ENCODE measurements at places on chromosomes 3 and 15. TPM values are rescaled to one million over a fixed set of nuclear protein-coding genes. Genes with fewer than 3 reads are reported as not detected.
A peak's percentile ranks its signal among the peaks of the same experiment; 100 is the strongest.

GRCh38 chr3:186782542-186783057 lies 777 bp upstream of the EIF4A2 start:
- no peaks in the 10 kb centered on the region for H3K27me3 ChIP-seq
- peak overlapping the region; percentile 99 for H3K27ac ChIP-seq
- peaks cover 45% of the 10 kb centered on the region for H3K36me3 ChIP-seq
- peaks cover 24% of the 10 kb centered on the region for H3K4me1 ChIP-seq
- DNase-seq = no peak
- H3K4me3 ChIP-seq = peak overlapping the region; percentile 97

GPR62 gene
- not detected for total RNA-seq

DNA sequence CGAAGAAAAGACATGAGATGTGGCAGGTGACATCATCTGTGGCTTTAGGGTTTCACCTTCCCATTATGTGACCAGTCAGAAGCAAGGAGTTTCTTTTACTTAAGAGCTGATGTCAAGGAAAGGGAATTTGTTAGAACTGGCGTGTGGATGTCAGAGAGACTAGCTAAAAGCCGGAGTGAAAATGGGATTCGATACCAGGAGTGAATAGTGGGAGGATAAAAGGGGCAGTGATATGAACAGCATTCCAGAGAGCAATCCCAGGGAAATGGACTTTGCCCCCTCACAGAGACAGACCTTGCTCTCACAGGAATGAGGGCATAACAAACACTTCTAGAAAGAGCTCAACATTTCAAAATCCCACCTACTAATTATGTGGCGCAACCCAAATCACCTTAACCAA lies 5.9 kb upstream of the FMN1 start:
- H3K27me3 ChIP-seq = peaks cover 10% of the 10 kb centered on the region
- H3K4me1 ChIP-seq = peaks cover 25% of the 10 kb centered on the region
- no peak overlapping the region for H3K27ac ChIP-seq
- no peaks in the 10 kb centered on the region for H3K36me3 ChIP-seq
- no peak overlapping the region for H3K4me3 ChIP-seq

DNA sequence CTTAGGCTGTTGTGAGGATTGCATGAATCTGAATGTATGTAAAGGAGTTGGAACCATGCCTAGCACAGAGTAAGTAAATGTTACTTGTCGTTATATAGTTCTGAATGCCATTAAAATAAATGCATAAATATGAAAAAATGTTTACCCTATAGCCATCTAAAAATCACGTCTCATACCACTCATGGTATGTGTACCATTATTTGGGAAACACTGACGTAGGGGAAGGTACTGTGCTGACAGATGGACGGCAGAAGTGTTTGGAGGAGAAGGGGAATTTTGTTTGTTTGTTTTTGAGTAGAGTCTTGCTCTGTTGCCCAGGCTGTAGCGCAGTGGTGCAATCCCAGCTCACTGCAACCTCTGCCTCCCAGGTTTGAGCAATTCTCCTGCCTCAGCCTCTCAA lies 30.5 kb upstream of the PDZRN3 start:
- no peaks in the 10 kb centered on the region for H3K4me1 ChIP-seq
- no peak overlapping the region for H3K27ac ChIP-seq
- no peaks in the 10 kb centered on the region for H3K27me3 ChIP-seq
- H3K36me3 ChIP-seq = no peaks in the 10 kb centered on the region

DNA sequence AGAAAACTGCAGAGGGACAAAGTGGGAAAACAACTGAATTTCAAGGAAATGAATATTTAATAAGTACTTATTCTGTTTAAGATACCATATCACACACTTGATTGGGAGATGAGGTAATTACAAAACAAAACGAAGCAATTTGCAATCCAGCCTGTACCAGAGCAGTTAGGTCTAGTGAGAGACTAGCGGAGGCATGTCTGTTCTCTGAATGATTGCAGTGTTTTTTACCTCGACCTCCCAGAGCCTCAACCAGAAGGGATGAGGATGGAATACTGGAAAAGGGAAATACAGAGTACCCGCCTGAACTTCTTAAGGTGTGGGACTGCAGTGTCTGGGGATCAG lies 59.5 kb downstream of the PIK3CB start:
- no peak for DNase-seq
- no peaks in the 10 kb centered on the region for H3K27me3 ChIP-seq
- no peak overlapping the region for H3K27ac ChIP-seq
- peaks cover 3% of the 10 kb centered on the region for H3K36me3 ChIP-seq
- peaks cover 23% of the 10 kb centered on the region for H3K4me1 ChIP-seq

GRCh38 chr15:68431037-68431791 lies 749 bp downstream of the ITGA11 start:
- H3K27ac ChIP-seq = no peak overlapping the region
- H3K4me3 ChIP-seq = no peak overlapping the region
- H3K4me1 ChIP-seq = no peaks in the 10 kb centered on the region
- H3K36me3 ChIP-seq = no peaks in the 10 kb centered on the region
- DNase-seq = no peak

DNA sequence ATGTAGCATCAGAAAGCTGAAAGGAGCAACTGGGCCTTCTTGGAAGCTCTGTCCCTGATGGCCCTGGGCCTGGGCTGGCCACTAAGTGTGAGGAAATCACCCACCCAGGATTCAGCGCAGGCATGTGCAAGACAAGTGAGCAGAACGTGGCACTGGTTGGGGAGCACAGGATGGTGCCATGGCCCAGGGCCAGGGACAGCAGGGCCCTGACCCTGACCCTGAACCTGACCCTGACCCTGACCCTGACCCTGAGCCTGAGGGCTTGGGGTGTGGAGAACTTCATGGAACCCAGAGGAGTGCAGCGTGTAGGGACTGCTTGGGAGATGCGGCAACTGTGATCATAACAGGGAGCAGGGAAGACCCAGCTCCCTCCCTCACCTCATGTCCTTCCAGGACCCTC lies 5.9 kb upstream of the ALDH1L1 start:
- no peak overlapping the region for H3K27ac ChIP-seq
- H3K36me3 ChIP-seq = no peaks in the 10 kb centered on the region
- no peak for DNase-seq

- no peaks in the 10 kb centered on the region for H3K36me3 ChIP-seq
- H3K27me3 ChIP-seq = peaks cover 12% of the 10 kb centered on the region
- H3K4me1 ChIP-seq = no peaks in the 10 kb centered on the region
Observed at GRCh38 chr3:8491271-8492144, 10.1 kb upstream of the LMCD1 start.

DAZL gene
- total RNA-seq = not detected

- H3K36me3 ChIP-seq = no peaks in the 10 kb centered on the region
- no peak overlapping the region for H3K4me3 ChIP-seq
- peaks cover 28% of the 10 kb centered on the region for H3K27me3 ChIP-seq
- no peak overlapping the region for H3K27ac ChIP-seq
Observed at GRCh38 chr15:39125904-39126303, 455.0 kb upstream of the THBS1 start.

DNA sequence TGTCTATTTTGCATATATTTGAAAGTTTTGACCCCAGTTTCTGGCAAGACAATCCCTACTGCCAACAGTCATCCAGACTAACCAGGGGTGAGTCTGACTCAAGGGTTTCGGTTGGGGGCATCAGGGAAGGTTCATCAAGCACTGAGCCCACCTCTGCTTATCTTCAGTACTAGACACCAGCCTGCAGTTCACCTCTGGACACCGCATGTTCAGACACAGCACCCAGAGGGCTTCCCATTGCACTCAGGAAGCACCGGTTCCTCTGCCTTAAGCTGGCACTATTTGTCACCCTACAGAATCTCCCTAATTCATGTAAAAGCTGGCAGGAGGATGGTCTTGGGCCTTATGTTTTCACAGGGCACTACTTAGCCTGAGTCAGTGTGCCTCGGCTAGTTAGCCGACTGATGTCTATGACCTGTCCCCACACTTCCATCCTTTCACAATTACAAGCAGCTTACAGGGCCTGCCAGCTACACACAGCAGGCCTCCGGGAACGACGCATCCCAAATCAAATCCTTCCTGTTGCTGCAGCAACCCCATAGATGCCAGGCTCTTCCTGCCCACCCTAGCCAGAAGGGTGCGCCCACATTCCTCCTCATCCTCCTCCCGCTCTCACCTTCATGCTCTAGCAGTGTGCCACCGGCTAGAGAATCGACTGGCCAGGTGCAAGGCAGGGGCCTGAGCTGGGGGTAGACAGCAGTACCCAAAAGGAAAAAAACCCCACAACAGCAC lies 52.5 kb downstream of the SH3BP5 start:
- no peak overlapping the region for H3K27ac ChIP-seq
- no peak overlapping the region for H3K4me3 ChIP-seq
- peaks cover 1% of the 10 kb centered on the region for H3K36me3 ChIP-seq
- no peaks in the 10 kb centered on the region for H3K27me3 ChIP-seq

GRCh38 chr3:10437272-10437994 lies 68.0 kb downstream of the ATP2B2 start:
- H3K27ac ChIP-seq = peak overlapping the region; percentile 72
- H3K27me3 ChIP-seq = no peaks in the 10 kb centered on the region
- H3K4me3 ChIP-seq = no peak overlapping the region
- H3K4me1 ChIP-seq = peaks cover 29% of the 10 kb centered on the region

CCDC191 gene
- 1.5 TPM for total RNA-seq

AMT gene
- 2.5 TPM for total RNA-seq

CYP1A1 gene
- 4.9 TPM for total RNA-seq

GRCh38 chr3:117645561-117646242 lies 936.1 kb downstream of the TUSC7 start:
- H3K36me3 ChIP-seq = no peaks in the 10 kb centered on the region
- no peak for DNase-seq
- no peak overlapping the region for H3K4me3 ChIP-seq
- no peak overlapping the region for H3K27ac ChIP-seq
- no peaks in the 10 kb centered on the region for H3K4me1 ChIP-seq

GRCh38 chr3:129555153-129555550 lies 12.2 kb downstream of the H1-8 start:
- DNase-seq = no peak
- no peak overlapping the region for H3K27ac ChIP-seq
- no peaks in the 10 kb centered on the region for H3K36me3 ChIP-seq
- H3K4me3 ChIP-seq = no peak overlapping the region
- H3K27me3 ChIP-seq = peaks cover 4% of the 10 kb centered on the region
- H3K4me1 ChIP-seq = peaks cover 6% of the 10 kb centered on the region

GASK1A gene
- total RNA-seq = not detected

HIGD2B gene
- total RNA-seq = 0.32 TPM

DNA sequence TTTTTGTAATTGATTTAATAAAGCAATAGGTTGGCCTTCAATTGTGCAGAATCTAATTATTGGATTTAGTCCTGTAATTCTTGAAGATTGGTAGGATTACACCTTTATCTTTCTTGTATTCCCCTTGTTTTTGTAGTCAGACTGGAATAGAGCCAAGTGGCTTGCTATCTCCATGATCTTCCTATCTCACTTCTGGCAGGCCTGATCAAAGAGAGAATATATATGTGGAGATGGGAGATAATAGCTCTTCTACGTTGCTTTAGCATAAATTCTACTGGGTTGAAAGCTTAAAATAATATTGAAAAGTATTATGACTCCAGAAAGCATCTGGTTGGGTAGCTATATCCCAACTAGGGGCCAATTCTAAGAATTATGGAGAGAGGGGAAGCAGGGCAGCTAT lies 16.9 kb upstream of the IFT57 start:
- H3K4me1 ChIP-seq = peaks cover under 1% of the 10 kb centered on the region
- no peak overlapping the region for H3K4me3 ChIP-seq
- no peaks in the 10 kb centered on the region for H3K27me3 ChIP-seq
- peaks cover 2% of the 10 kb centered on the region for H3K36me3 ChIP-seq
- DNase-seq = no peak

CCDC13 gene
- not detected for total RNA-seq

DNA sequence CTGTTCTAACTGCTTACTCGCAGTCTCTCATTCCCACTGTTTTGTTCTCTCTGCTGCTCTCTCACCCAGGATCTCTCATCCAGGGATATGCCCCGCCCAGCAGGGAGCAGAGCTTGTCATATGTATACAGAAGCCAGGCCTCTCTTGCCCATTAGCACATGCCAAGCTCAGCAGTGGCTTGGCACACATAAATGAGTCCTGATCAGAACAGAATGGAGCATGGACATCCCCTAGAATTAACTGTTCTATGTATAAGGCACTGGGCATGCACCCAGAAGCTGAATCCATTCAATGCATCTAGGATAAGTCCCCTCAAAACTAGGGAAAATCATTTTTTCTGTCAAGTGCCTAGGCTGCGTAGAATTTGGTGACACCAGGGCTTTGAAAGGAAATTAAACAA lies 61.6 kb downstream of the IGSF11 start:
- H3K27me3 ChIP-seq = no peaks in the 10 kb centered on the region
- H3K36me3 ChIP-seq = no peaks in the 10 kb centered on the region
- H3K4me1 ChIP-seq = peaks cover 6% of the 10 kb centered on the region
- H3K27ac ChIP-seq = no peak overlapping the region
- DNase-seq = no peak

GRCh38 chr3:62667714-62668113 lies 207.5 kb downstream of the CADPS start:
- H3K27ac ChIP-seq = no peak overlapping the region
- no peaks in the 10 kb centered on the region for H3K36me3 ChIP-seq
- no peak overlapping the region for H3K4me3 ChIP-seq
- H3K4me1 ChIP-seq = no peaks in the 10 kb centered on the region

DNA sequence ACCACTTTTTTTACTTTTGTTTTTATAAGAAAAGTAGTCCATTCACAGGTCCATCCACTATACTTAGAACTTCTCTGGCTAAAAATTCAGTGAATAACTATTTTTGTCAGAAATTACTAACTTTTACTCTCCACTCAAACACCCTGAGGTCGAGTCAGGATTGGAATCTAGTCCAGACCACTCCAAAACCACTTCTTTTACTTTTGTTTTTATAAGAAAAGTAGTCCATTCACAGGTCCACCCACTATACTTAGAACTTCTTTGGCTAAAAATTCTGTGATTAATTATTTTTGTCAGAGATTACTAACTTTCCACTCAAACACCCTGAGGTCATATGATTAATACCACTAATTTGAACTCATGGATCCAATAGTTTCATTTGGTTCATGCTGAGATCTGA lies 239.4 kb downstream of the RORA start:
- no peak for DNase-seq

All from activated CD8-positive, alpha-beta T cell treated with anti-CD3 and anti-CD28 coated beads for 36 hours (primary cell).